Stimulated activated CD4-positive, alpha-beta T cell treated with anti-CD3 and anti-CD28 coated beads, Interleukin-1b, Interleukin-23, amount 100 ng/mL, for 1 hour (primary cell): ENCODE measurements at places on chromosomes 16 and 17.

DNA sequence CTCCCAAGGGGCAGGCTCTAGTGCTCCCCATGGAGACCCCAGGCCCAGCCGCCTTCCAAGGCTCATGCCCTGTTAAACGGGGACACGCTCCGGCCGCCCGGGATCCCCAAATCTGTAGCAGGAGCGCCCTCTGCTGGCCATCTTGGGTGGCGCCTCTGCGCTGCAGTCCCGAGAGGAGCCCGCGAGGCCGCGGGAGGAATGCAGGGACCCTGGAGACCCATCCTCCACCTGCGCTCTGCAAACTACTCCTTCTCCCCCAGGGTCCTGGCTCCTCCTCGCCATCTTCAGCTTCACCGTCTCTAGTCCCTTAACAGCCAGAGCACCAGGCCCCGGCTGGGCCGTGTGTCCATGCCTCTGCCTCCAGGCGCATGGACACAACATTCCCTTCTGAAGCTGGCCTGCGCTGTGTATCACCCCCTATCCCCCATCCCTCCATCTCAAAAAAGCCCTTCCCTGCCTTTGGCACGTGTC is 23.6 kb upstream of the KRT17 start:
- peak; percentile 93 for DNase-seq

- no peak for DNase-seq
Measured at GRCh38 chr17:4182043-4182442, 39.0 kb downstream of the CYB5D2 start.

DNA sequence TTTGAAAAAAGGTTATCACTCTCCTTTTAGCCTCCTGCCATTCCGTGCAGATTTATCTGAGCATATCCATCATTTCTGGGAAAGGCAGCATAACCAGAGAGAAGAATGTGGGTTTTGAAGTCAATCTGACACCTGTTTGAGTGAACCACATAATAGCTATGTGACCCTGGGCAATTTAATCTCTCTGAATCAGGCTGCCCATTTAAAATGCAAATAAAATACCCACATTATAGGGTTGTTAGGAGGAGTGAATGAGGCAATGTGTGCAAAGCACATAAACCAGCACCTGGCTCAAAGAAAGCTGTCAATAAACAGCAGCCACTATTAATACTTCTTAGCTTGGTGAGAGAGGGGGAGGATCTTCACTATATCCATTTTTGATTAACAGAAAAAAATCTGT is 88.0 kb downstream of the CACNG1 start:
- no peak for DNase-seq

DNA sequence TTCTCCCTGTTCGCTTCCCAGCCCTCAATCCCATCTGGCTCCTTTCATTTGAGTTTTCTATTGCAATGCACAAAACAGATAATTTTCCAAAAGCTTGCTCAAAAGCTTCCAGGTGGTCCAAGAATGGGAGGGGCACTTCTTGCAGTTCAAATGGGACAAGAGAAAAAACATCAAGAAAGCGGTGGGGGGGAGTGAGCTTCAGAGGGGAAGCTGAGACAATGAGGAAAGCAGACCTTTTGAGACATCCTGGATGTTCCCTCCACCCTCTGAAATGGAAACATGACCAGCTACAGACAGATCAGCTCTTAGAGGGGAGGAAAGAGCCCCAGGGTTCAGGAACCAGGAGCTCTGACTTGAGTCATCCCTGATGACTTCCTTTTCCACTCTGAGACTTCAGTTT is 368.2 kb downstream of the SLC39A11 start:
- no peak for DNase-seq
